ENCODE measurements at places on chromosomes 11 and 22.

DNA sequence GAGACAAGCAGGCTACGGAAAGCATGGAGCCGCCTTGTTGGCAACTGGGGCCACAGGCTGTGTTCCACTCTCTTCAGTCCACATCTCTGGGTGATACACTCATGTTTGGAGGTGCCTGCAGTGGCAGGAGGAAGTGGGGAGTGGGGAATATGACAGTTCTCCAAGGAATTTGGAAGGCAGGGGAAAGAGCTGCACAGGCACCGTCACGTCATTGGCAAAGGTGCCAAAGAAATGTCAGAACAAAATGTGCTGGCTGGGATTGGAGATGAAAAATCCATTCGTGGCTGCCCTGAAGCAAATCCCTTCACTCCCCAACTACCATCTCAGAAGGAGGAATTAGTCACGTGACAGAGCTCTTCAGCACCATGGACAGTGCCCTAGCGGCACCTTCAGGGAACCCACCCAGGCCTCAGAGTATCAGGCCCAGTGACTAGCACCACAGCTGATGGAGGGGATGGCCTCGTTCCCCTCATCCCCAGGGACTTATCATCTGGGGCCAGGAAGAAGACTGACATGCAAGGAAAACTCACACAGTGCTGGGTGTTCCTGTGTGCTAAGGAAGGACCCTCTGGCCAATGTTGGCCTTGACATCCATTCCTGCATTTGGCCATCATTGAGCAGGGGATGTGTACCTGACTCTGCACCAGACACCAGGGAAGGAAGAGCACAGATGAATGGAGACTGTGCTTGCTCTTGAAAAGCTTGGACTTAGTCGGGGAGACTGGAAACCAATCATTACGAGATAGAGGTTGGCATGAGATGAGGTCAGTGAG, 48.5 kb upstream of the PRDM11 start:
- DNase-seq = no peak

GRCh38 chr11:14158393-14158792, 195.9 kb downstream of the SPON1 start:
- DNase-seq = no peak

DNA sequence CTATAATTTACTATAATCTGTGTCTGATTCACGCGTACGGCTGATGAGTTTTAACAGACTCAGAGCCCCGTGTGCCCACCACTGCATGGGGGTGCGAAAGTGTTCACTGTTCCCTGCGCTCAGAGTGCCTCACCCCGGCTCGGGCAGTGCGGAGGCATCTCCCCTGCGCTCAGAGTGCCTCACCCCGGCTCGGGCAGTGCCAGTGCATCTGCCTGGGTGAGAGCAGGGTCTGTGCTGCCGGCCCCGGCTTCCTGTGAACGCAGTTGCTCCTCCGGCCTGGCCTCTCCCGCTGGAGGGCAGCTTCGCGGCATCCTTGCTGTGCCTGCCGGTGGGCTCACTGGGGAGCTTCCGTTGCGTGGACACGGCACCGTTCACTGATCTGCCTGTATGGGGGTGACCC, 14.2 kb downstream of the PTDSS2 start:
- DNase-seq = no peak

DNA sequence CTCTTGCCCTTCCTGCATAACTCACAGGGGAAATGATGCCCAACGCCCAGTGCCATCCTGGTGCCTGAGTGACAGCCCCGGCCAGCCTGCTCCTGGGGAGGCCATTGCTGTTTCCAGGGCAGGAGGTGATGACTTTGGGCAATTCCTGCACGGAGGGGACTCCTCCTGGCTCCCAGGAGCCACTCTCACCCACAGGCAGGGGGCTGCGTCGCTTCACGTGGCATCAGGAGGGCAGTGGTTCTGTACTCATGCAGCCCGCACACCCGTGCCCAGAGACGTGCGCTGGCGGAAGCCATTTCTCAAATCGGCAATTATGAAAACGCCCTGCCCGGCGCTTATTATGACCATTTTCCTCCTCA, 272.3 kb downstream of the CTTN start:
- no peak for DNase-seq

- no peak for DNase-seq
Measured at GRCh38 chr11:111549196-111549868, 8.8 kb downstream of the LAYN start.

DNA sequence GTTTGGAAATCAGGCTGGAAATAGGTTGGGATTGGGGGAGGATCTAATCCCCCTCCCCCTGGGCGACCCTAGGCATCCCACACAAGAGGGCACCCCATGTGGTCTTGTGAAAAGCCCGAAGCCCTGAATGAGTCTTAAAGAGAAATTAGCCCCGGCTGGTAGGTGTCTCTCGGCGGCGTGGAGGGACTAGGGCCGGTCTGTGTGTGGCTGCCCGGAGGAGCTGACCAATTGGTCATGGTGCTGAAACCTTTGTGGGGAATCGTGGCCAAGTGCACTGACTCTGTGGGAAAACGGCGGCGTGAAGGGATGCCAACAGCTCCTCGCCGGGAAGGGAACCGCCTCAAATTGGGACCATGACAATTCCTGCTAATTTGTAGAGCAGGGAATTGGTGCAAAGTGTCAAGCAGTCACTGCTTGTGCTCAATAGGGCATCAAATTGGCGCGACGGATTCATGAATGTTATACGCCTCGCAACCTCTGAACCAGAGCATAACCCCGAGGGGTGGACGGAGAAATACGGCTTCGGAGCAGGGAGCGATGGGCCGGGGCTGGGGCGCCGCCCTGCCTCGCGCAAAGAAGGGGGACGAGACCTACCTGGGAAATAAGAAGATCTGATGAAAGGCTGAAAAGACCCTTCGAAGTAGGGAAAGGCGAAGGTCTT, 1.5 kb downstream of the DBX1 start:
- DNase-seq = no peak

DNA sequence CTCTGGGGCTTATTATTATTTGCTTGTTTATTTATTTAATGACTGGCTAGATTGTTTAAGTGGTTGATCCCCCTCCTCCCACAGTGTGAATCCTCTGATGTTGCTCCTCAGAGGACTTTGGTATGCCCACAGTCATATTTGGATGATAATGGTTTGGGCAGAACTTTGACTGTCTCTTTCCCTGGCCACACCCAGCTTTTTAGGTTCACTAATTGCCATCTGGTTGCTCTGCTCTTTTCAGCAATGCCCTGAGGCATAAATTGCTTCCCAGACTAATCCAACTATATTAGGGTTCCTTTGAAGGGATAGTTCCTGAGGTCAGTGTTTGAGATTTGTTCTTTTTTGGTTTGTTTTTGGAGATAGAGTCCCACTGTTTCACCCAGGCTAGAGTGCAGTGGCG, 99.3 kb upstream of the RRM1 start:
- DNase-seq = no peak

- no peak for DNase-seq
Measured at GRCh38 chr11:75468534-75469340, 35.7 kb upstream of the KLHL35 start.

DNA sequence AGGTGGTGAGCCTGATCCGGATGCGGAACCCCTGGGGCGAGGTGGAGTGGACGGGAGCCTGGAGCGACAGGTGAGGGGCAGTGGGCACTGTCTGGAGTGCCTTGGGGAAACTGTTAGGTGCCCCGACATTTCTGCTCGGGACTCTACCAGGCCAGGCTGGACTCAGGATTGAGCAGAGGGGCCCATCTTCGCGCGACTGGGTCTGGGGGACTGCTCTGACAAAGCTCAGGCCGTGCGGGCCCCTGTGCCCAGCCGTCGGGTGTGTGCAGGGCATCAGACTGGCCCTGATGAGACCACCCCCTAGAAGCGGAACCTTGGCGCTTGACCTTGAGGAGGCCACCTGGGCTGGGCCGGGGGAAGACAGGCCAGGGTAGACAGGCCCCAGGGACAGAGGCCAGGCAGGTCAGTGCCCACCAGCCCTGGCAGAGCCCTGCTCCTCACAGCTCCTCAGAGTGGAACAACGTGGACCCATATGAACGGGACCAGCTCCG, 6.3 kb downstream of the CAPN1 start:
- DNase-seq = no peak

GRCh38 chr11:66293777-66294625, 2.3 kb downstream of the TMEM151A start:
- no peak for DNase-seq

DNA sequence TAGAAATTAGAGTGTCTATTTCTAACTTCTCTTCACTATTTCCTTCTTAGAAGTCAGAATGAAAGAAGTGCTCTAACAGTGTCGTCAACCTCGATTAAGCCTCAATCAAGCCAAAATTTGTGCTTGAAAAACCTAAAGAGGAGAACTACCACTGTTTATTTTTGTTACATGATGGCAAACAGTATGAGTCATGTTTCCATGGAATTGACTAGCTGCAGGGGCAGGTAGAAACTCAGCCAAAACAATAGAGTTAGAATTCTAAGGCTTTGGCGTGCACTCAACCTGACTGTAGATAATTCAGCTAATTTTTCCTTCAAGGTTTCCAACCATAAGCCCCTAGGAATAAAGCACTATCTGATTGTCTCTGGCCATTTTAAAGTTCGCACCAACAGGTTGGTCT, 415.9 kb downstream of the ETS1 start:
- DNase-seq = peak; percentile 67

DNA sequence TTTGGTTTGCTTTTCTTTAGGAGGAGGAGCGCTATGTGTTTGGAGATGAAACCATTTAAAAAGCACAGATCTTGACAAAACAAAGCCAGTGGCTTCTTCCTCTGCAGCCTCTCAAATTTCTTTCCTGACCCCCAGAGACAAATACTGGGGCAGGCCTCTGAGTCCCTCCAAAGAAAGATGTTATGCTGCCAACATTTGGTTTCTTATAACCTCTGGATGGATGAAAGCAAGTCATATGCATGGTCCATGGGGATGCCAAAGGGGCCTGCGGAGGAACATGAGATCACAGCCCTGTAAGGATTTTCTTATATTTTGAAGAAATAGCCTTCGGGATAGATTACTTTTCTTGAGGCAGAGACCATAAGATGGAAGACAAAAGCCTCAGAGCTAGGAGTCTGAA, 179.1 kb downstream of the TENM4 start:
- DNase-seq = no peak

GRCh38 chr11:100726680-100727079, 39.6 kb downstream of the ARHGAP42 start:
- DNase-seq = no peak

GRCh38 chr11:117641008-117641915, 155.8 kb downstream of the DSCAML1 start:
- no peak for DNase-seq

- DNase-seq = no peak
Measured at GRCh38 chr22:37371911-37372310, 55.4 kb downstream of the ELFN2 start.

DNA sequence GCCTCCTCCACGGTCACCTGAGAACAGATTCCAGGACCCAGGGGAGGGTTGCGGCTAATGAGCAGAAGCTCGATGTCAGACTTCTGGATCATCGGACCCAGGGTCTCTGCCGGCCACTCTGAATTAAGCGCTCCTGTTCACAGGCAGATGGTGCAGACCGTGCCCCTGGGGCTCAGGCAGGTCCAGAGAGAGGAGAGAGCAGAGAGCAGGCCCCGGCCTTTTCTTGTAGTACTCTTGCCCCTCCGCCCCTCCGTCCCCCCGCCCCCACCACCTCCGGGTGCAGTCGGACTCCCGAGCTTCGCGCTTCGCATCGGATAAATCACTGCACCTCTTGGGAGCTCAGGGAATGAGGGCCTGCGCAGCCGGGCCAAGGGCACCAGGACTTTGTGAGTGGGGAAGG, 50.3 kb downstream of the RPS6KA4 start:
- no peak for DNase-seq

DNA sequence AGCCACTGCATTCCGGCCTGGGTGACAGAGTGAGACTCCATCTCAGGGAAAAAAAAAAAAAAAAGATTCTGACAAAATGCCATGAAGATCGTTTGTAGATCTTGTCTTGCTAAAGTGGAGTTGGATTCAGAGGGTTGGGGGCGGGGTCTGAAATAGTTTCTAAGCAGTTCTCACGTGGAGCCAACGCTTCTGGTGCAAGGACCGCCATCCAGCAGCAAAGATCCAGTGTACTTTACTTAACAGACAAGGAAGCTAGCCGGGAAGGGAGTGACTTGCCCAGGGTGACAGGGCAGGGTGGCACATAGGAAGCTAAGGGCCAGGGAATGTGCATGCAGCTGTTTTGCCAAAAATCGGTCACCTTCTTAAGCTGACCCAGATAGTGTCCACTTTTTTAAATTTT, 27.4 kb downstream of the APOL1 start:
- no peak for DNase-seq

DNA sequence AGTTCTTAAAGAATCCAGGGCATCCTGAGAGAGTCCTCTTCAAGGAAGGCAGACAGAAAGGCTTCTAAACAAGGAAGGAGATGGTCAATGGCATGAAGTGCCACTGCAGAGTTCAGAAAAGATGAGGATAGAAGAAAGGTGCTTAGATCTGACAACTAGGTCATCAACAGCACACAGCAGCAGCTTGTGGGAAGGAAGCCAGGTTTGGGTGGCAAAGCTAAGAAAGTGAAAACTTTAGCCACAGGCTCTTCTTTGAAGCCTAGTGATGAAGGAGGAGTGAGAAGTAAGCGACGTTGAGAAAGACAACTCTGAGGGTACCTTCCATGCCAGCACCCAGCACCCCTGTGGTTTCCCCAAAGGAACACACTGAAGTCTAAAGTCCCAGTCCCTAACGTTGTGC, 92.0 kb downstream of the LARGE1 start:
- DNase-seq = no peak

DNA sequence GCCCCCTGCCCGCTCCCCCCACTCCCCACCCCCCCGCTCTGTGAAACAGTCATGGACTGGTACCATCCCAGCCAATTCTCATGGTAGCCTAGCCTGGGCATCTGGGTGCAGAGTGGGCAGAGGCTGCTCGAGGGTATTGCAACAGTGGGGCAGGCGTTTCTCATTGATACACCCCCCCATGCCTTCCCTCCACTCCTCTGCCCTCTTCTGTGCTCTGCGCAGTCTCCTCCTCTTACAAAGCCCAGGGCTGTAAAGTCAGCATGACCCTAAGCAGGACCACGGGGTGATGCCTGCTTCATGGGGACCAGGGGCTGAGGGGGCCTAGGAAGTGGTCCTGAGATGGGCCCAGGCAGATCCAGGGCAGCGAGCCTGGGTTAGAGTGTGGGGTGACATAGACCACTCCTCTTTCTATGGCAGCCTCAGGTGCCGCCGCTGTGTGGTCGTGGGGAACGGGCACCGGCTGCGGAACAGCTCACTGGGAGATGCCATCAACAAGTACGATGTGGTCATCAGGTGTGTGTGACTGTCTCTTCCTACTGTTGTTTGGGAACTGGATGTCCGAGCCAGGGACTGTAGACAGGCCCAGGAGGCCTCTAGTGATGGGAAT, 52.3 kb downstream of the ST3GAL4 start:
- DNase-seq = no peak

- DNase-seq = peak; percentile 94
Measured at GRCh38 chr22:39528681-39529486, 3.7 kb downstream of the RPS19BP1 start.

- DNase-seq = no peak
Measured at GRCh38 chr11:27012234-27012921, 18.5 kb downstream of the FIBIN start.

DNA sequence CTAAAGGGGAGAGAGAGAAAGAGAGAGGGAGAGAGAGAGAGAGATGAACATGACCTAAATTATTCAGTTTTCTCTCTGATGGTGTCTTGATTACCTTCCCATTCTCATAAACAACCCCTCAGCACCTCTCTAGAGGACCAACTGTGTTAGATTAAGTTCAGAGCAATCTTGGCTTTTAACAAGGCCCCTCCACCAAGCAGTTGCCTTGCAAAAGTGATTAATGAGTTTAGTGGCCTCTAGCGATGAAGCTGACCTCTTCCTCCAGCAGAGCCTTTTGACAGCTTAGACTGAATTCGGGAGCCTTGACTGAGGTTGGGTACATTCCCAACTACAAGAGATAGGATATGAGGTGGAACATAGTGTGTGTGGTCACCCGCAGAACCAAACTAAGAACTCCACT, 66.1 kb downstream of the ARL14EP start:
- DNase-seq = no peak

GRCh38 chr11:35288309-35288708, 131.0 kb downstream of the SLC1A2 start:
- DNase-seq = no peak

Data from NCI-H2029 (cell line).